ENCODE measurements at places on chromosomes 1 and 21. TPM values are rescaled to one million over a fixed set of nuclear protein-coding genes. Genes with fewer than 3 reads are reported as not detected.
A peak's percentile ranks its signal among the peaks of the same experiment; 100 is the strongest.

GRCh38 chr1:66383611-66384010 lies 150.3 kb upstream of the SGIP1 start:
- DNase-seq: no peak
- H3K4me3 ChIP-seq: no peak overlapping the region
- H3K27me3 ChIP-seq: no peaks in the 10 kb centered on the region
- no peak overlapping the region for H3K27ac ChIP-seq

- no peaks in the 10 kb centered on the region for H3K27me3 ChIP-seq
- H3K36me3 ChIP-seq: no peaks in the 10 kb centered on the region
- H3K27ac ChIP-seq: no peak overlapping the region
- no peak for DNase-seq
- no peak overlapping the region for H3K4me3 ChIP-seq
Measured at GRCh38 chr1:199290186-199290585, 651.3 kb downstream of the PTPRC start.

DNA sequence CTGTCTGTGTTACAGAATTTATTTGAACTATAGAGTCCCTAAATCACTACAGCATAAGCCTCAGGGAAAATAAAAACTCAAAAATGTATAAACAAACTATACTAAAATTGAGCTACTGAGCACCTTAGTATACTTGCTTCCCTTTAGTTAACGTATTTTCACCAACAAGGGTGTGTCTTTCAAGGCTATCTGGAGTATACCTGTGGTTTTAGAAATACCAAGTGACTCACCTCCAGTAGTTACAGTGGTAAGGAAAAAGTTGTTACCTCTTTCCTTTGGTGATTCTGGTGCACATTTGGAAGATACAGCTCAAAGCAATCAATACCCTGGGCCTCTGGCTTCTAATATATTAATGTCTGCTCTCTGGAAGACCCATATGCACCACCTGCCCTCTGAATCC lies 68.0 kb upstream of the C1orf105 start:
- no peak for DNase-seq
- H3K36me3 ChIP-seq: no peaks in the 10 kb centered on the region
- H3K4me1 ChIP-seq: no peaks in the 10 kb centered on the region

DNA sequence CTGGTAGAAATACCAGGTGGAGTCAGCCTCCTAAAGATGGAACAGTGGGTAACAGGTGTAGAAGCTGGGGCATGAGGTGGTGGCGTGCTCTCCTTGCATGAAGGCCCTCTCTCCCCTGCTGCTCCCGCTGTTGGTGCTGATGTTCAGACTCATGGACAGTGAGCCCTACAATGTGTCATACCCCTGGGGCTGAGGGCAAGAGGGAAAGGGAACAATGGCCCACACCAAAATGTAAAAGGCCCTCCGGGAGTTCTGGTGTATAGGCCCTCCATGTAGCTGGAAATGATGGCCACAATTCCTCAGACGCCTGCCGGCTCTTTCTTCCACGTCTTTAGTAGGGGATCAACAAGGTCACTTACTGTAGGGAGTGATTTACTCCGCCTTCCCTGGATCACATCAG lies 194.9 kb downstream of the DYRK1A start:
- H3K4me3 ChIP-seq: no peak overlapping the region
- H3K27ac ChIP-seq: no peak overlapping the region
- no peaks in the 10 kb centered on the region for H3K27me3 ChIP-seq
- DNase-seq: no peak

DNA sequence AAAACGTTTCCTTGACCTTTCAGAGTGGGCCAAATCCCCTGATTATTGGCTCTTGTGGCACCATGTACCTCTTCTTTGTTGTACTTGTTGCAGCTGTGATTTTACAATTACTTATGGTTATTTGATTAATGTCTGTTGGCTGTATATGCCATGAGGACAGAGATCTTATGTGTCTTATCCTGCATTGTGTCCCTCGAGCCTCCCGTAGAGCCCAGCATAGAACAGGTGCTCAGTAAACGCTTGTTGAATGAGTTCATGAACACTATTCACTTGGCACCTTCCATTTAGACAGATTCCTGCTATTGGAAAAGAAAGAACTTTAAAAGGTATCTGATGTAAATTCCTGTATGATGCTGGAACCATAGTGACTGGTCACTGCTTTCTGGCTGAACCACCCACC lies 48.4 kb downstream of the PGM1 start:
- H3K4me3 ChIP-seq: no peak overlapping the region
- H3K36me3 ChIP-seq: peaks cover 9% of the 10 kb centered on the region

- H3K27ac ChIP-seq: no peak overlapping the region
- no peak for DNase-seq
- no peaks in the 10 kb centered on the region for H3K36me3 ChIP-seq
Measured at GRCh38 chr1:247180581-247180980, 8.8 kb upstream of the ZNF124 start.

GRCh38 chr1:43339584-43340232 lies 2.1 kb downstream of the MPL start:
- H3K4me1 ChIP-seq: peaks cover 6% of the 10 kb centered on the region
- H3K27ac ChIP-seq: no peak overlapping the region
- no peaks in the 10 kb centered on the region for H3K27me3 ChIP-seq
- DNase-seq: no peak

DNA sequence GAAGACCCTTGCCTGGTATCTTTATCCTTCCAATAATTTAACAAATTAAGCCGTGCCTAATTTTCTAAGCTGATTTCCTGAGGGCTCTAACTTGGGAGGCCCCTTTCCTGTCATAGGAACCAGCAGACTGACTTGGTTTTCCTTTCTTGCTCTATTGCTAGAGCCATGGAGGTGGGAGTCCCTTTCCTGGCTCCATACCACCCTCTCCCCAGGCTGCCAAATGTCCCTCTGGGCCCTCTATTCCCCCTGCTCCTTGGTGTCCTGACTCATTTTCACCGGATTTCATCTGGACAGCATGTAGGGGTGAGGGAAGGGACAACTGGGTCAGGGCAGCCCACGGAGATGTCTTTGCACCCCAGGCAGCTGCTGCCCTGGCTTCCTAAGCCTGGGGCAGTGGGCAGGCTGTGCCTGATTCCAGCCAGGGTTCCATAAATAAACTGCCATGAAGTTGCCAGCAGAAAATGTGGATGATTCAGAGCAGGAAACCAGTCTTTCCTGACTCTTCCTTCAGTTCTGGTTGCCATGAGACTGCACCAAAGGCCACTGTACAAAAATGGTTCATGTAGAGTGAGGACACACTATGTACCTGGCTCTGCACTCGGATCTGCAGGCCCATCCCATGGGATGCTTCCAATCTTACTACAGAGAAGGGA lies 38.0 kb upstream of the SERBP1 start:
- no peak for DNase-seq
- H3K36me3 ChIP-seq: no peaks in the 10 kb centered on the region
- no peak overlapping the region for H3K4me3 ChIP-seq
- no peaks in the 10 kb centered on the region for H3K27me3 ChIP-seq
- no peak overlapping the region for H3K27ac ChIP-seq

DNA sequence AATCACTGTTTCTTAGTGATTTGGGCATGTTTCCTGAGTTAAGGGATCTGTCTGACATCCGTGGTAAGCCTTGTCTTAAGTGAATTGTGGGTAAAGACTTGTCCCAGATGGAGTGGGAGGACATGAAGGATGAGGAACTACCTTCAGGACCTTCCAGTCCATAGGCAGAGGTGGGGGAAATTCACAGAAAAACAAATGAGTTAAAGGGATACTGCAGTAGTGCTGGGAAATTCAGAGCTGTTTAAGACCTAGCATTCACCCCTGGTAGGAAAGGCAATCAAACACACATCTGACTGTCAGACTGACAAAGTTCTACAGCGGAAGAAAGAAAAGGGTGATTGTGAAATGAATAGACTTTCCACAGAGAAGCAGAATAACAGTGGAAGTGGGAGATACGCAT lies 3.0 kb downstream of the GNAT2 start:
- H3K36me3 ChIP-seq: no peaks in the 10 kb centered on the region
- no peaks in the 10 kb centered on the region for H3K27me3 ChIP-seq
- H3K4me3 ChIP-seq: no peak overlapping the region
- H3K27ac ChIP-seq: peak overlapping the region; percentile 71
- peaks cover 5% of the 10 kb centered on the region for H3K4me1 ChIP-seq

DNA sequence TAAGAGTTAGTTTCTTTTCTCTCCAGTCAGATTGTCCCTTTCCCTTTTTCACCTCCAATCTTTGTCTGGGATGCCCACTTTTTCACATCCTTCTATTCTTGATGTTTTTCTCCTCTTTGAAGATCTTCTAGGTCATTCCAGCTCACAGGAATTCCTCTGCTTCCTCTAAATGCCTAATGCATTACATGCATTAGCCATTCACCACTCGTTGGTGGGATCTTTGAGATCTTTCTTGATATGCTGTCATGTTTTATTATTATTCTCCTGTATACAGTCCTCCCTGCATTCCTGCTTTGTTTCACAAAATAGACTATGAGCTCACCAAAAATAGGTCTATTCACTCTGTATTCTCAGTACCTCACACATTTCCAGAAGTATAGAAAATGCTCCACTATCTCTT lies 129.0 kb downstream of the LYPLAL1 start:
- DNase-seq: no peak
- H3K27ac ChIP-seq: no peak overlapping the region
- H3K36me3 ChIP-seq: no peaks in the 10 kb centered on the region
- no peaks in the 10 kb centered on the region for H3K27me3 ChIP-seq
- no peak overlapping the region for H3K4me3 ChIP-seq

DNA sequence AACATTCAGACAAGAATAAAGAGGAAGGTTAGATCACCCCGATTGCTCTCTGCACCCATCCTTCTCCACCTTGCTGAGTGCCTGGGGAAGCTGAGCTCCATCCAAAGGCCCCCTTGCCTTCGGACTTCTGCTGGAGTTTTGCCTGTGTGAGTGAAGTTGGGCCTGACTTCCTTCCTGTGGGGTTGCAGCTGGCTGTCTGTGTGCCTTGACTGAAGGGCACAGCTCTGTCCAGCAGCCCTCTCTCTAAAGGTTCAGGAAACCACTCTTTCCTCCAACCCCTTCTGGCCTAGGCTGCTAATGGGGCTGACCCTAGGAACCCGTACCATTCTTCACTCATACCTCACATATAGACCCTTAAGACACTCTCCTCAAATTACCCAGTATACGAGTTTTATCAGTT lies 173.4 kb upstream of the HMCN1 start:
- no peaks in the 10 kb centered on the region for H3K36me3 ChIP-seq
- no peaks in the 10 kb centered on the region for H3K4me1 ChIP-seq
- H3K27me3 ChIP-seq: no peaks in the 10 kb centered on the region

- no peaks in the 10 kb centered on the region for H3K27me3 ChIP-seq
- DNase-seq: no peak
- peaks cover 7% of the 10 kb centered on the region for H3K36me3 ChIP-seq
- H3K27ac ChIP-seq: peak overlapping the region; percentile 77
Measured at GRCh38 chr1:10399444-10399941, 629 bp downstream of the PGD start.

DNA sequence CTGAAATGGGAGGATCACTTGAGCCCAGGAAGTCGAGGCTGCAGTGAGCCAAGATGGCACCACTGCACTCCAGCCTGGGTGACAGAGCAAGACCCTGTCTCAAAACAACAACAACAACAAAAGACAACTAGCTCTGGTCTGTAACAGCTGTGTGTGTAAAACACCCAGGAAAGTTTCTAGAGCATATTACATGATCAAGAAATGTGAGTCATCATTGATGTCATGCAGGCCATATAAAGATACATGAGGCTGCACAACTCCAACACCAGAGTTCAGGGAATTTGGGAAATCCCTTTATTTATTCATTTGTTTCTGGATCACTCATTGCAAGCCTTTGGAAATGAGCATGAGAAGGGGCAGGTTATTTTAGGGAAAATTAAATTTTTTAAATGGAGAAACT lies 50.3 kb upstream of the CTPS1 start:
- no peaks in the 10 kb centered on the region for H3K27me3 ChIP-seq
- no peak overlapping the region for H3K27ac ChIP-seq
- H3K4me1 ChIP-seq: peaks cover 10% of the 10 kb centered on the region
- no peaks in the 10 kb centered on the region for H3K36me3 ChIP-seq

- H3K27me3 ChIP-seq: peaks cover 2% of the 10 kb centered on the region
- H3K4me1 ChIP-seq: no peaks in the 10 kb centered on the region
- no peak overlapping the region for H3K27ac ChIP-seq
- H3K36me3 ChIP-seq: no peaks in the 10 kb centered on the region
- DNase-seq: no peak
Measured at GRCh38 chr1:209367061-209367772, 216.3 kb upstream of the CAMK1G start.

DNA sequence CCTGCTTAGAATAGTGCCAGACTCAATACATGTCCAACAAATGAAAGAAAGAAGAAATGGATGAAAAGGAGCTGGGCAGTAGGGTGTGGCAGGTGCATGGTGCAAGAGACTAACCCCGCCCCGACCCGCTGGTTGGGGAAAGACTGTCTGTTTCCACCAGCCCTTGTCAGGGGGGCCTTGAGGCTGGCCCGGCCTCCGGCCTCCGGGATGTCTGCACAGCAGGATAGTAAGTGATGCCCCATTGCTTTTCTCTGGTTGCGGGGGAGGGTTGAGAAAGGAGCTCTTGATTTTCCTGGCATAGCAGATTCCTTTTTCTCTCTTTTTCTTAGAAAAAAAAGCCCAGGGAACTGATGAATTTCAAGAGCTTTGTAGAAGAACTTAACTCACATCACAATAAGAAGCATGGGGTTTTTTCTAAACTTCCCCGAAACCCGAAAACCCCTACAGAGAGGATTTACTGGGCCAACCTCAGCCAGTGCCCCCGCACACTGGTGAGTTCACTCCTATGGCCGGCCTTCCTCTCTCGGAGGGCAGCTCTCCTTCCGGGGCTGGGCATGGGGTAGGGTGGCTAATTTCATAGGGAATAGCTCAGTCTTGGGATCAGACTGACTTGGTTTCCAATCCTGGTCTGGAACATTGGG lies 12.5 kb upstream of the TTC22 start:
- H3K4me1 ChIP-seq: peaks cover 23% of the 10 kb centered on the region
- no peaks in the 10 kb centered on the region for H3K27me3 ChIP-seq
- no peak for DNase-seq
- no peaks in the 10 kb centered on the region for H3K36me3 ChIP-seq
- no peak overlapping the region for H3K4me3 ChIP-seq
- no peak overlapping the region for H3K27ac ChIP-seq

DNA sequence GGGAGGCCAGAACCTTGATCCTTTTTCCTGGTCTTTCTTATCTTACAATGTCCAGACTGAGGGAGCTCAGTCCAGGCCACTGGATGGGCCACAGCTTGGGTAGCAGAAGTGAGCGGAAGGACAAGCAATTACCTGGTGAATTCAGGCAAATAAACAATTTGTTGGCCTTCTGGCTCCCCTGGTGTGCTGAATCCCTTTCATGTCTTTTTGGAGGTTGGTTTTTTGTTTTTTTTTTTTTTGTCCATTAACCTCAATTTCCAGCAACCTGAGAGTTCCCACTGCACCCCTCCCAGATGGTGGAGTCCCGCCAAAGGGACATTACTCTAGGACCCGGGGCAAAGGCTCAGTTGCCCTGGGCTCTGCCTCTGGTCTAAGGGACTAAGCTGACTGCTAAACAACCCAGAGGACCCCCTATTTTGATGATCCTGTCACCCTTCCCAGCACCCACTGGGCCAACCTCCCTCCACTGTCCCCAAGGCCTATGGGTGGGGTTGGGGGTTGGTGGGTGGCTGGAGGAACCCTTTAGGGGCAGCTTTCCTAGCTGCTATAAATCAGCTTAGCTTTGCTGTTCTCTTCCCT lies 85.5 kb downstream of the KCND3 start:
- no peaks in the 10 kb centered on the region for H3K4me1 ChIP-seq
- H3K4me3 ChIP-seq: no peak overlapping the region
- H3K36me3 ChIP-seq: no peaks in the 10 kb centered on the region
- no peak for DNase-seq

GRCh38 chr21:36044056-36044455 lies 16.3 kb downstream of the SETD4 start:
- DNase-seq: no peak
- H3K36me3 ChIP-seq: peaks cover 66% of the 10 kb centered on the region
- H3K4me1 ChIP-seq: no peaks in the 10 kb centered on the region
- no peak overlapping the region for H3K4me3 ChIP-seq
- no peak overlapping the region for H3K27ac ChIP-seq
- H3K27me3 ChIP-seq: no peaks in the 10 kb centered on the region

ADAMTSL4 gene
- 11.4 TPM for polyA plus RNA-seq

DIP2A gene
- polyA plus RNA-seq: 3.8 TPM

OR2W3 gene
- polyA plus RNA-seq: not detected

SLC30A10 gene
- polyA plus RNA-seq: 18.5 TPM

PALMD gene
- 24.0 TPM for polyA plus RNA-seq

RGS1 gene
- polyA plus RNA-seq: 6.6 TPM

Measured in liver (tissue), 10 donors.